ENCODE measurements at places on chromosomes 16 and 17.
A peak's percentile ranks its signal among the peaks of the same experiment; 100 is the strongest.

- DNase-seq = no peak
- H3K4me1 ChIP-seq = no peaks in the 10 kb centered on the region
- no peaks in the 10 kb centered on the region for H3K27me3 ChIP-seq
These were observed 319.8 kb upstream of the GOT2 start for GRCh38 chr16:59053911-59054310.

DNA sequence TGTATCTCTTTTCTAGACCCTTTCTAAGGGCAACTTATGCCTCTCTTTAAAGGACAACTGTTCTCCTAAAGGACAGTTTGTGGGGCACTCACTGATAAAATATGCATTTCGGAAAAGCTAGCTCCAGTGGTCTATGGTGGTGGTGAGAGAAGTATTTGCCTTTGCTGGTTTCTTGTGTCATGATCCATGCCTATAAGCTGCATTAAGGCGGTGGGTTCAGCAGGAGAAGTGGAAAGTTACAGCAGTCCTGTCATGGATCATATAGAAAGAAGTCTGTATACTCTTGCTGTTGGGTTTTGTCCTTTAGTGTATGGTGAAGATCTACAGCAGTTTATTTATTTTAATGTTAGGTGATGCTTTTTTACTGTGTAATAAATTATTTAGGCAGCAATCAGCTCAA, 563.9 kb upstream of the PSMD7 start:
- no peak overlapping the region for H3K4me3 ChIP-seq
- no peak for DNase-seq

DNA sequence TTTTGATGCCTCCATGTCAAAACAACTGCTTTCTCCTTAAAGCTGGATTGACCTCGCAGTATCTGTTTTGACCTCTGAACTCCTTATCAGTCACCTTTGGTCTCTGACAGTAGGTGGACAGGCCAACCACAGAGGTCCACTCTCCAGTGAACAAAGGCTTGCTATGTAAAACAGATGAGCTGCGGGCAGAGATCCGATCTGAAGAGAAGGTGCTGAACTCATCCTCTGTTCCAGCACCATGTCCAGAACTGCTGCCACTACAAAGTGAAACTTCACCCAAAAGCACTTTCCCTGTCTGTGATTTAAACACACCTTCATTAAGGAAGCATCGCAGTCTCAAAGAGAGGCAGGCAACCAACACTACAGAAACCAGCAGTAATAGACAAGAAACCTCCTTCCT, 117.3 kb upstream of the CORO6 start:
- H3K4me1 ChIP-seq = no peaks in the 10 kb centered on the region
- DNase-seq = no peak
- no peaks in the 10 kb centered on the region for H3K36me3 ChIP-seq
- H3K27ac ChIP-seq = no peak overlapping the region

GRCh38 chr17:64938925-64939474, 19.7 kb upstream of the LRRC37A3 start:
- H3K27ac ChIP-seq = no peak overlapping the region
- DNase-seq = no peak
- no peak overlapping the region for H3K4me3 ChIP-seq
- no peaks in the 10 kb centered on the region for H3K36me3 ChIP-seq
- H3K27me3 ChIP-seq = no peaks in the 10 kb centered on the region
- H3K4me1 ChIP-seq = no peaks in the 10 kb centered on the region

DNA sequence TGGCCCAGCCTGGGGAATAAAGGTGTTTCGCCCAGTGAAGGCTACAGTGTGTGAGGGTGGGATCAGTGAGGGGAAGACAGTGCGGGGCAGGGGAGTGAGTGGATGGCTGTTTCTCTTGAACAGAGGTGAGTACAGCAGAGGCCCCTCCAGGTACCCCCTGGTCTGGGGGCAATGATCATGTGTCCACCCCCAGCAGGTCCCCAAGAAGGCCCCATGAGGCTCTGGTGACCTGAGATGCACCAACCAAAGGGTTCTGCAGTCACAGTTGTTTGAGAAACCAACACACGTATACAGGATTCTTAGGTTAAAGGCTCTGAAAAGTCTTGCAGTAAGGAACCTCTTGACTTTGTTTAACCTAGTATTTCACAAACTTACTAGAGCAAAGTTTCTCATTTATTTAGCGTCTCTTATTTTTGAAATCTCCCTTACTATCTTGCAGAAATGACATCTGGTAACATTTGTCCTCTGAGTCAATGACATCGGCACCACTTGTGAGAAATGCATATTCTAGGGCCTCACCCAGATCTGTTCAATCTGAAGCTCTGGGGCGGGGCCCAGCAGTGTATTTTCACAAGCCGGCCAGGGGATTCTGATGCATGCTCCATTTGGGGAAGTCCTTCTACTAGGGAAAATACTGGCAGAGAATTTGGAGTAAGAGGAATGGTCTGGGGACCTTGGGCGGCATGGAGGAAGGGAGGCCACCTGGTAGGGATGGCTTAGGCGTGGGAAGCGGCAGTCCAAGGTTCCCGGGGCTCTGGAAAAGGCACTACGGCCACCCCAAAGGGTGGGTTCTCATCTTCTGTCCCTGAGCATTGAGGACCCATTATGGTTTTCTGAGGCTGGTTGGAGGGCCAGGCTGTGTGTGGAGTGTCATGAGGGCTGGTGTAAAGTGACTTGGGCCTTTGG, 217.3 kb downstream of the NTN1 start:
- no peaks in the 10 kb centered on the region for H3K36me3 ChIP-seq
- no peaks in the 10 kb centered on the region for H3K4me1 ChIP-seq
- H3K27ac ChIP-seq = peak overlapping the region; percentile 97
- DNase-seq = no peak
- no peaks in the 10 kb centered on the region for H3K27me3 ChIP-seq
- peak overlapping the region; percentile 66 for H3K4me3 ChIP-seq

DNA sequence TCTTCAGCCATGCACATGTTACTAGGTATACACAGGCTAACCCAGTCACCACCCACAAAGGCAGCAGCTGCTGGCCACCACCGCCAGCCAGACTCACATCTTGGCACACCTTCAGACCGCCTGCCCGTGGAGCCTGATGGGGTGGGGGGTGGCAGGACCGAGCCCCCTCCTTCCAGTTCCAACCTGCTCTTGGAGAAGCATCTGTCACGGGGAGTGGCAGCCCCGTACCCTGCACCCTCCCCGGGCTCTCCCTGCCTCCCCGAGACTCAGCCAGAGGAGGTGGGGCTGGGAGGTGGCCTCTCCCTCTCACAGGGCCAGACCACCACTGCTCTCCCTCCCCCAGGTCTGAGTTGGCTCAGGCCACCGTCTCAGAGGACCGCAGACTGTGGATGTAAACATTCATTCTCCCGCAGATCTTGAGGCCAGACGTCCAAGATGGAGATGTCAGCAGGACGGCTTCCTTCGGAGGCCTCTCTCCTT, 11.3 kb upstream of the RBFOX3 start:
- H3K36me3 ChIP-seq = no peaks in the 10 kb centered on the region
- no peaks in the 10 kb centered on the region for H3K4me1 ChIP-seq
- DNase-seq = no peak

Measured in breast epithelium (tissue), 4 donors.